Activated CD4-positive, alpha-beta T cell treated with anti-CD3 and anti-CD28 coated beads, Interleukin-2, amount 50 U/mL, for 16 hours (primary cell): ENCODE measurements at places on chromosomes 1 and 21.
A peak's percentile ranks its signal among the peaks of the same experiment; 100 is the strongest.

- DNase-seq: no peak
Observed at GRCh38 chr1:28833381-28833780, 21.4 kb downstream of the OPRD1 start.

DNA sequence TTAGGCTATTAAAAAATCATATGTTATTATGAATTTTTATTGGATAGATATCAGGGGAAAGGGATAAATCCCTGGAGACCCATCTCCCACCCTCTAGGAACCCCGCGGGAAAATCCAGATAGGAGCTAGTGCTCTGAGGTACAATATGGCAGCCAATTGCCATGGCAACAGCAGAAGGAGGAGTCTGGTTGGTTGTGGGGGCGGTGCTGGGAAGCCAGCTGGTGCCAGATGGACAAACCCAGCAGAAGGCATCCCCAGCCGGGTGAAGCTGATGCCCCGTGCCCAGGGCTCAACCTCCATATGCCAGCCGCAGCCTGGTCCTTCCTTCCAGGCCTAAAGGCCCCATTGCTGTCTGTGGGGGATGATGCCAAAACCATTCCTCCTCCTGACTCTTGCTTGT is 38.3 kb downstream of the RHBG start:
- DNase-seq: no peak

GRCh38 chr1:6947952-6948351 is 162.7 kb downstream of the CAMTA1 start:
- no peak for DNase-seq

GRCh38 chr1:174169342-174169741 is 10.0 kb downstream of the RABGAP1L start:
- DNase-seq: no peak

DNA sequence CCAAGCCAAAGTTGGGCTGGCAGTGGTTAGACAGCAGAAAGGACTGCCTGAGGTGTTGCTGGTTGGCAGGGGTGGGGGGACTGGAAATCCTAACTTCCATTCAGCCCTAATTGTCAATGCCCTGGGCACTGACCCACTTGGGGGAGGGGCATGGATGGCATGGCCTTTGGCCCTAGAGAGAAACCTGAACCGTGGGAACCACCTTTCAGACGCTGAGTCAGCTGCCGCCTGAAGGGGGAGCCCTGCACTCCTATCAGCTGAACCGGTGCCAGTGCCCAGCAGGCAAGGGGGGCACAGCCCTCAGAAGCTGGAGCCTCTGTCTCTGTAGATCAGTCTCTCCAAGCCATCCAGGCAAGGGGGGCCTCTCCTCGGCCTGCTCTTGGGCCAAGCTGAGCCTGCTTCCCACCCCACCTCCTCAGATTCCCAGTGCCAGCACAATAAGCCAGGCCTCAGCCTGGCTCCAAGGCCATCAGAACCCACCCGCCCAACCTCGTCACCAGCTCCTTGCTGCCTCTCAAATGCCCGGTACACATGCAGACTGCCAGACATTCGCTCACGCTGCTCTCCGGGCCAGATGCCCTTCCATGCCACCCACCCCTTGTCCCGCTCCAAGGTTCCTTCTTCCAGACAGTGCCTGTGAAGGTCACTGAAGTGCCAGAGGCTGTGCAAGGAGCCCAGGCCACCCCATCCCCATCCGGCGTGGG is 11.6 kb downstream of the TINAGL1 start:
- peak; percentile 63 for DNase-seq

DNA sequence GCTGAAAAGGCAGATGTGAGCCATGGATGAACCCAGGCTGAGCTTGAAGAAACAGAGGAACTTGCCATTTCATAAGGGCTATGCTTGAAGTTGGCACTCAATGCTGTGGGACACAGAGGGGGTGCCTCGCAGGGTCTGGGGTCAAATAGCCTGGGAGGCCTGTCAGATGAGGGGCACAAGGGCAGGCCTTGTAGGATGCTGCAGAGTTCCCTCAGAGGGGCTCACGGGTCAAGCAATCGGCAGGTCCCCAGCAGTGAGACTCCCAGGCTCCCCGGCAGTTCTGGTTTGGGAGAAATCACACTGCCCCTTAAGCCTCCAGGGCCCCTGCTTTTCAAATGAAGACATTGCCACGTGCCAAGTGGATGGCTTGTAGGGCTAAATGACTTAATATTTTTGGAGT is 116.7 kb upstream of the GRIK3 start:
- no peak for DNase-seq

DNA sequence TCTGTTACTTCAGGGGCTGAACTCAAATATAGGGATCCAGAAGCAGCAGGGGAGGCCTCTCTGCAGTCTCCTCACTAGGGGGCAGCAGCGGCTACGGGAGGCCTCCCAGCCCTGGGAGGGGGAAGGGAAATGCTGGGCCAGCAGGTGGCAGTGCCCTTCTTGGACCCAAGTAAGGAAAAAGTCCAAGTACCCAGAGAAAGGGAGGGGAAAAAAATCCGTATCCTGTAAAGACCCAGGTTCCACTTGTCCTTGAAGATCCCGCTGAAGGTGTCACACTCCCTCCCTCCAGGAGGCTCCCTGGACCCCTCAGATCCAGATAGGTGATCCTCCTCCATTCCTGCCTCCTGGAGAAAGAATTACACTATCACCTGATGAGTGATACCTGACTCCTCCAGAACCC is 14.1 kb upstream of the NUAK2 start:
- peak; percentile 78 for DNase-seq

DNA sequence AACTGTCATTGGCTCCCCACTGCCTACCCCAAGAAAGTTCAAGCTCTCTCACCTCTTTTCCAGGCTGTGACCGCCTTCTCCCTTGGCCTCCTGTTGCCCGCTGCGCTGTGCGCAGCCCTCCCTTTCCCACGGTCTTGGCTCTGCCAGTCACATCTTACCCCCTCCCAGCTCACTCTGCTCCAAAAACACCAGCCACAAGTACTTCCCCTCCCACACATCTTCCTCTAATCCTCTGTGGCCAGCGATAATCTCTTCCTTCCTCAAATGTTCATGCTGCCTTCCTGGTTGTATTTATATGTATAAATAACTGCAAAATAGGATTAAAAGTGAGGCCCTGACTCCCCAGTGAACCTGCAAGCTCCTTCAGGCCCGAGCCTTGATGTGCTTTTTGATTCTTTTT is 81.8 kb downstream of the AJAP1 start:
- DNase-seq: no peak

GRCh38 chr1:36843906-36844610 is 190.3 kb downstream of the GRIK3 start:
- DNase-seq: no peak

DNA sequence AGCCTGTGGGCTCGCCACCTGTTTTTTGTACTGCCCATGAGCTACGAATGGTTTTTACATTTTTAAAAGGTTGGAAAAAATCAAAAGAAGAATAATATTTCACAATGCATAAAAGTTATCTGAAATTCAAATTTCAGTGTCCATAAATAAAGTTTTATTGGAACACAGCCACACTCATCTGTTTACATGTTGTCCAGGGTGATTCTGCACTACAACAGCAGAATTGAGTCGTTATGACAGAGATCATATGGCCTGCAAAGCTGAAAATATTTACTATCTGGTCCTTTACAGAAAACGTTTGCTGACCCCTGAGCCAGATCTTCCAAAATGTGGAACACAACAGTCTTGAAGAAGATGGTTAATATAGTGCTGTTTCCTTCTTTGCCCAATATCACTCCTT is 89.4 kb downstream of the TM2D1 start:
- DNase-seq: no peak

GRCh38 chr1:175045519-175045918 is 22.1 kb upstream of the TNN start:
- no peak for DNase-seq

- DNase-seq: no peak
Observed at GRCh38 chr1:233368789-233369130, 41.2 kb downstream of the MAP3K21 start.

DNA sequence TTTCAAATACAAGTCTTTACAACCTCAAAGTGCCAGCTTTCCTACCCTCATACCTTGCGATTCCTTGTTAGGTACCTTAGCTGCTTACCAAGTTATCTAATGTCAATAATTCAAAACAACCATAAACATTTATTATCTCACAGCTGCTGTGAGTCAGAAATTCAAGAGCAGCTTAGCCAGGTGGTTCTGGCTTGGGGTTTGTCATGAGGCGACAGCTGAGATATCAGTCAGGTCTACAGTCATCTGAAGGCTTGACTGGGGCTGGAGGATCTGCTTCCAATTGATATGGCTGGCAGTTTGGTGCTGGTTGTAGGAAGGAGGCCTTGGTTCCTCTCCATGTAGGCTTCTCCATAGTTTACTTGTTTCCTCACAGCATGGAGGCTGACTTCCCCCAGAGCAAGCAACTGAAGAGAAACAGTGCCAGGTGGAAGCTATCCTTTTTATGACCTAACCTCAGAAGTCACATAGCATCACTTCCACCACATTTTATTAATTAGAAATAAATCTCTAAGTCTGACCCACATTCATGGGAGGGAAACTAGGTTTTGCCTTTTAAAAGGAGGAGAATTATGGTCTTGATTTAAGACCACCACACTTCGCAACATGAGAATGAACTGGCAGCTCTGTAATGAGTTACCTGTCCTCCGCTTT is 103.3 kb upstream of the FGGY start:
- no peak for DNase-seq

GRCh38 chr1:162551969-162552683 is 9.4 kb upstream of the UAP1 start:
- DNase-seq: no peak

DNA sequence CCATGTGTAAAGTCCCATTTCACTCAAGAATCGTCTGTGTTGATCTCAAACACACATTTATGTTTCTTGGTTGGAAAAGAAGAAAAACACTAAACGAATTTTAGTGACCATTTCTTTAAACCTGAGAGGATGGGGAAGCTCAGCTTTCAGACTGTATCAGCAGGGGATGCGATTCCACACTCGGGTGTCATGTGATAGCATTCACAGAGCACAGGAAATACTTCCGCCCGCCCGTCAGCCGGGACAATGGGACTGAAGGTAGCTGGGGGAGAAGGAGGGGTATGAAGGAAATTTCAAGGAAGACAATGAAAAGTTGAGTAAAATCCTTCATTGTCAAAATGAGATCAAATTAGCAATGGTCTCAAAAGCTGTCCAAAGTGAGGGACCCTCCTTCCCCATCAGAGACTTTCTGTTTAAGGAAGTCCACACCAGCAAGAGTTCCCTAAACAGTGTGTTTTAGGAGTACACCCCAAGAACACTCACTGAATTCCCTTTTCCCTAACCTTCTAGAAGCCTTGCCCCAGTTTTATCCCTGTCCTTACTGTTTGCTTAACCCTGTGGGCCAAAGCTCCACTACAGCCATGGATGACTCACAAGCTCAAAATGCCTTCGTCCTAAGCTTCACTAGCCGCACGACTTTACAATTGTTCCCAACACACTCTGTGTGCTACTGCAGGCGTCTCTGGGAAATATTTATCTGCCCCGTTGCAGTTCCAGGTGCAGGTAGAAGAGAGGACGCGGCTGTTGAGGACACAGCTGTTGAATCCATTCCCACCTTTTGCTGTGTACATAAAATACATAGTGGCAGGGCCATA is 51.4 kb upstream of the SIM2 start:
- DNase-seq: no peak

DNA sequence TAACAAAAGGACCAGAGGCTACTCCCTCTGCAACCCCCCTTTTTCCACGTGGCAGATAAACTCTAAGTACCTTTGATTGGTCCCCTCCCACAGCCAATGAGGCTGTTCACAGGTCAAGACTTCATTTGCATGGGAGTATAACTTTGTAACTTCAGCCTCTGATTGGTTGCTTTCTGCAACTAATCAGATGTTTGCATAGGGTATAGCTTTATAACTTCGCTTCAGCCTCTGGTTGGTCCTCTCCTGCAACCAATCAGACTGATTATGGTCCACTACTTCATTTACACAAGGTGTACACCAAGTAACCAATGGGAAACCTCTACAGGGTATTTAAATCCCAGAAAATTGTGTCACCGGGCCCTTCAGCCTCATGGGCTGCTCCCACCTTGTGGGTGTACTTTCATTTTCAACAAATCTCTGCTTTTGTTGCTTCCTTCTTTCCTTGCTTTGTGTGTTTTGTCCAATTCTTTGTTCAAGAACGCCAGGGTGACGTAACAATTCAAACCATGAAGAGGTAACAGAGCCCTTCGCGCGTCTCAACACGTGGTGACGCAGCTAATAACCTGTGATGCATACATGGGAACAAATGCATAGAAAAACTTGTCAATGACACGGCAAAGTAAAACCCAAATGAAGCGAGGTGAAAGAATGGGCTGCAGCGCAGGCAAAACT is 47.2 kb downstream of the VPS26C start:
- DNase-seq: peak; percentile 20

- no peak for DNase-seq
Observed at GRCh38 chr21:42465803-42466127, 30.3 kb downstream of the RSPH1 start.

GRCh38 chr1:7424352-7424890 is 346.7 kb upstream of the VAMP3 start:
- no peak for DNase-seq

- DNase-seq: no peak
Observed at GRCh38 chr1:204376919-204377799, 17.4 kb upstream of the PLEKHA6 start.

- DNase-seq: no peak
Observed at GRCh38 chr1:58465825-58466629, 80.5 kb downstream of the OMA1 start.
